ENCODE measurements at places on chromosomes 3 and 15.

DNA sequence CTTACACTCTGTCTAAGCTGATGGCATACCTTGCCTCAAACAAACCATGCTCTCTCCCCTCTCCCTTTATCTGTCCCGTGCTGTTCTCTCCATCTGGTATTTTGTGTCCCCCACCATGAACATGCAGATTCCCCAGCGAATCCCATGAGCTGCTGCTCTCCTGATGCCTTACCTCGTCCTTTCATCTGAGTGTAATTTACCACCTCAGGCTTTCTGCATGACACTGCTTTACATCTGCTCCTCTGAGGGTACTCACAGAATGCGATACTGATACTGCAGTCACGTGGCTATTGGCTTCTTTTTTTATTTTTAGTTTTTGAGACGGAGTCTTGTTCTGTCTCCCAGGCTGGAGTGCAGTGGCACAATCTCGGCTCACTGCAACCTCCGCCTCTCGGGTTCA is 341.7 kb downstream of the PTPRG start:
- no peak for DNase-seq

DNA sequence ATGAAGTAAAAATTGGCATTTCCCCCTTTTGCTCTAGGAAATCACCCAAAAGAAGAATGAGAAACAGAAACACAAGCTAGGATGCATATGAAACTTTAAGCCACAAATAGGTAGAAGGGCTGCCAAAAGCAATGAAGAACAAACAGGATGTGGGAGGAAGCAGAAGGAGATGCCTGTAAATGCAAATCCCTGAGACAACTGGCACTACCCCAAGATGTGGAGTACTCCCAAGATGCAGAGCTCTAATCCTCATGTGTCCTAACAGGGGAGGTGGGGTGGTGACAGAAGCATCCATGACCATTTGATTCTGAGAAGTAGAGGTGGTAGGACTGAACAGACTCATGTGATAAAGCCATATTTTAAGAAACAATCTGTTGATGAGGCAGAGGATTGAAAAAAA is 31.9 kb upstream of the ZNF280D start:
- DNase-seq: no peak

GRCh38 chr15:67241132-67241855 is 13.2 kb downstream of the AAGAB start:
- no peak for DNase-seq

GRCh38 chr15:50390554-50391264 is 33.5 kb upstream of the USP8 start:
- DNase-seq: no peak

DNA sequence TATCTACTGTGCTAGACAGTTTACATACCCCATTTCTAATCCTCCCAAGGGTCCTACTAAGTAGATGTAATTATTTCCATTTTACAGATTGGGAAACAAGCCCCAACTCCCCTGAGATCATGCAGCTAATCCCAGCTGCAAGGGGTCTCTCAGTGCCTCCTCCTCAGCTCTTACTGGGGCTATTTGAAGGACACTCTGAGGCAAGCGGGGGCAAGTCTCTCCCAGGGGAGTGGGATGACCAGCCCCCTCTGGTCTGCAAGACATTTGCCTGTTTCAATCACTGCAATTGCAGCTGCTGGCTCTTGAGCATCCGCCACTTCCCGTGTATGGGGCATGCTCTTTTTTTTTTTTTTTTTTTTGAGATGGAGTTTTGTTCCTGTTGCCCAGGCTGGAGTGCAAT is 11.4 kb downstream of the LAMP3 start:
- DNase-seq: no peak

DNA sequence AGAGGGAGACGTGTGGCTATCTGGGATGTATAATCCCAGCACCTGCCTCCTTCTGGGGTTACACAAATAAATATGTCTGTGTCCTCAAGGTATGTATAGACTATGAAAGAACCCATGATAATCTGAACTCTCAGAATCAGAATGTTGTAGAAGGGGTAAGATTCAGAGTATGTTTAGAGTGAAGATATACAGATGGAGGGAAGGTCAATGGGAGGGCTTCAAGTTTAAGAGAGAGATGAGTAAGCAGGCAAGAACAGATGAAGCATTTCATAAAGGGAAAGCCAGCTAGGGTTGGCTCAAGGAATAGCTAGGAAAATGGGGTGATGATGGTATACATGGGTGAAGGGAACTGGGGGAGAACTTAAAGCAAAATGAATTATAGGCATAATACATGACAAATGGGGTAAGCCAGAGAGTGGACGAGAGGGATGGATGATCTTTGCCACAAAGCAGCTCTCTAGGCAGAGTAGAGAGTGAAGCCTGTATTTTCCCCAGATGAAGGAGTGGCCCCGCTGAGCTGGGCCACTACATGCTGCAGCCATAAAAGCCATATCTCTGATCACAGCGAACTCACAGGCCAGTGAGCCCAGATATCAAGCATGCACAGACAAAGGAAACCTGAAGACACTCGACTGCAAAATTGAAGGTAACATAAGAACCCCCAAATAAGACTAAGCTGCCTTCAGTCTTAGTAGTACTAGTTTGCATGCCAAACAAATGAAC is 15.9 kb upstream of the ZBTB38 start:
- no peak for DNase-seq

DNA sequence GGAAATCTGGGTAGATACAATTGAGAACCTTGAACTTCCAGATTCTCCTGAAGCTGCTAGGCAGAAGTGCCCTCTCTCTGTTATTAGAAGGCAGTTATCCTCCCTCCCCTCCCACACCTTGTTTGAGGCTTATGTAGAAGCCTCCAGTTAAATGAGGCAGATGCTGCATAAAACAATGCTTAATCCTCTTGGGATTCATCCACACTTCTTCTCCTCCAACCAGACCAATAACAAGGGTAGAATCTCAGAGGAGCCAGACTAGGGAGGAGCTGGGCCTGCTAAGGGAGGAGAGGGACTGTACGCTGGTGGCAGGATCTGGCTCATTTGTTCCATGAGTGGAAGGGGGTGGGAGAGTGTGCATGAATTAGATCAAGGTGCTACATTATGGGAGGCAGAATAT is 88.3 kb upstream of the PRR23C start:
- DNase-seq: no peak

DNA sequence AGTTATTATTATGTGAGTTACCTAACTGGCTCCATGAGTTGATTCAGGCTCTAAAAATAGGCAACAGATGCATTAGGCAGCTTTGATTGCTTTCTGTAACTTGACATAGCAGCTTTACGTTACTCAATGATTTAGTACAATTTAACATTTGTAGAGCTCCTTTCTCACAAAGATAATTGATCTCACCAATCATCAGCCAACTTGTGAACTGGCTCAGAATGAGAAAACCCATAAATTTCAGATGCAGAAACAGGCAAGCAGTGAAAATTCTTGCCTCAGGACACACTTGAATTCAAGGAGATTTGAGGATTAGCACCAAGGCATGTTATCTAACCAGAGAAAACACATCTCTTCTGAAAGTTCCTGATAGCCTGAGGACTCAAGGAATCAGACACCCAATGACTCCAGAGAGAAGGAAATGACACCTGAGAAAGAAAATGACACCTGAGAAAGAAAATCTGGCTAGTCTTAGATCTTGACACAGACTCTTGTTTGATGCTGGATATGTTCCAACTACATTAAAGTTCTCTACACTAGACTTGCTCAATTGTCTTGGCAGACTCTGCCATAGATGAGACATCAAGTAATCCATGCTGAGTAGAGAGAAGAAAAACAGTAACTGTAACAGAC is 315.1 kb upstream of the CBLB start:
- no peak for DNase-seq

DNA sequence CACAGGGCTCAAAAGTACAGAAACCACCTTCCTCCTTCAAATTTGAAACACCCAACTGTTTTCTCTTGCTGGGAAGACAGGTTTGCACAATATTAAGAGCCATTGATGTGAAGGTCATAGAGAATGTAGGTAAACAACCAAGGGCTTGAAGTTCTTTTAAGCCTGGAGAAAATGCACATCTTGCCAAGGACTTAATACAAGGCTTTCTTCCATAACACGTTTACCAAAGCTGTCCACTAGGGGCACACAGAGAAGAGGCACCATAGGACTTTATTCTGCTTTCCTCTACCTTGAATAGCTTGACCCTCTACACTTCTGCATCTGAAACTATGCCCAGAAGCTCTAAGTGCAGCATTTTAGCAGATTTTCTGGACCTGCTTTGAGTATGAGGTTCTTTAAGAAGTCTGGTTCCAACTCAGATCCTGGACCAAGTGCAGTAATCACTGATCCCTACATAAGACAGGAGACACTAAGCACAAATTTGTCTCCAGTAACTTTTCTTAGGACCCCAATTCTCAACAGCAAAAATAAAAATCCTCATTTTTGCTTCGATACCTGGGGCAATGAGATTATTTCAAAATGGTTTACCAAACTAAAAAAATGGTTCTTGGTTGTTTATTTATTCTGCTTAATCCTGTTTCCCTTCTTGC is 138.0 kb downstream of the FBN1 start:
- no peak for DNase-seq

- no peak for DNase-seq
These were observed 228.9 kb upstream of the PRICKLE2 start for GRCh38 chr3:64454179-64454578.

GRCh38 chr15:85414495-85414894 is 34.1 kb downstream of the AKAP13 start:
- DNase-seq: no peak

DNA sequence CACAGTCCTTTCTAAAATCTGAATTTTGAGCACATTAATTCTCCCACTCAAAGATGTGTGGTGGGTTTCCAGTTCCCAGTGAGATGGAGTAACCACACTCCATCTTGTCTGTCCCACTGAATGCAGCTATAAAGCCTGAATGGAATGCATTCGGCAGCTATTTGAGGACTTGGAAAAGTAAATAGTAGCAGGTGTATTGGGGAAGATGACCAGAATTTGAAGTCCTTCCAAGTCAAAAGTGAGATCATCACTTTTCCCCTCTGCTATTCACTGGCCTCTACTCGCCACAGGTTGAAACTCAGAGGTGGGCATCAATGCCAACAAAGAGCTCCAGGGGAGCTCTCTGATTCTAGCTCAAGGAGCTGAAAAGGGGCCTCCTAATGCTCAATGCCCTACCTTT is 8.1 kb upstream of the GNB5 start:
- no peak for DNase-seq
